ENCODE measurements at places on chromosomes 12 and 14.

DNA sequence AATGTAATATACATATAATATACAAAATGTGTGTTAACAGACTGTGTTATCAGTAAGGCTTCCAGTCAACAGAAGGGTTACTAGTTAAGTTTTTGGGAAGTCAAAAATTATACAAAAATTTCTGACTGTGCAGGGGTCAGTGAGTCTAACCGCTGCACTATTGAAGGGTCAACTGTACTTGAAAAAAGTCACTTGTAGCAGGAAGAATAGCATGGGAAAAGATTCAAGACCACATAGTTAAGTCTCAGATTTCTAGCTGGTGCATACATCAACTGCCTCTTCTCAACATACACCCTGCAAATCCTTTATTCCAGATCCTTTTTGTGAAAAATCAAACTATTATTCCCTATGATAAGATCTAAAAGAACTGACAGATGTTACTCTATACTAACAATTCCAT, 5.9 kb downstream of the EPS8 start:
- DNase-seq = no peak

GRCh38 chr12:3752096-3752709, 706 bp downstream of the CRACR2A start:
- DNase-seq = peak; percentile 81

DNA sequence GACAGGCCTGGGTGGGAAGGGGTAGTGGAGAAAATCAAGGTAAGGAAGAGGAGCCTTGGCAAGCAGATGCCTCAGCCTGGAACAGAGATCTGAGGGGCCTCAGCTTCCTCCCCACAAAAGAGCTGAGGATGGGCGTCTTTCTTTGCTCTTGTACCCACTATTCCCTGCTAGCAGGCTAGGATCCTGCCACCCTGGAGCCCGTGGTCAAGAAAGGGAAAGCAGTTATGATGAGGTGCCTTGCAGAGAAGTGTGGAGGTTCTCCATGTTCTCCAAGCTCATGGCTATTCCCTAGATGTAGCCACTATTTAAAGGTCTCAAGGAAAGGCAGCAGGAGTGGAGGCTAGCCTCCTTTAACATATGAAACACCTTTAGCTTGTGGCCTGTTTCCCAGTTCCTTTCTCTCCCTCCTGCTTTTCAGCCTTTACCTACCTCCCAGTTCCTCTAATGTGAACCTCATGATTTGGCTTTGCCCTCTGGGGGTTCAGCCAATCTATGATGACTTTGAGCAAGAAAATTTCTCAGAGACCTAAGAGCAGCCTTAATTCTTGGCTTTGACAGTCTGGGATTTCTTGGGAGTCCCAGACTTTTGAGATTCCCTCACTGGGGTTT, 1.1 kb downstream of the IKZF4 start:
- DNase-seq = no peak

GRCh38 chr14:96991226-96991625, 194.0 kb downstream of the VRK1 start:
- no peak for DNase-seq

DNA sequence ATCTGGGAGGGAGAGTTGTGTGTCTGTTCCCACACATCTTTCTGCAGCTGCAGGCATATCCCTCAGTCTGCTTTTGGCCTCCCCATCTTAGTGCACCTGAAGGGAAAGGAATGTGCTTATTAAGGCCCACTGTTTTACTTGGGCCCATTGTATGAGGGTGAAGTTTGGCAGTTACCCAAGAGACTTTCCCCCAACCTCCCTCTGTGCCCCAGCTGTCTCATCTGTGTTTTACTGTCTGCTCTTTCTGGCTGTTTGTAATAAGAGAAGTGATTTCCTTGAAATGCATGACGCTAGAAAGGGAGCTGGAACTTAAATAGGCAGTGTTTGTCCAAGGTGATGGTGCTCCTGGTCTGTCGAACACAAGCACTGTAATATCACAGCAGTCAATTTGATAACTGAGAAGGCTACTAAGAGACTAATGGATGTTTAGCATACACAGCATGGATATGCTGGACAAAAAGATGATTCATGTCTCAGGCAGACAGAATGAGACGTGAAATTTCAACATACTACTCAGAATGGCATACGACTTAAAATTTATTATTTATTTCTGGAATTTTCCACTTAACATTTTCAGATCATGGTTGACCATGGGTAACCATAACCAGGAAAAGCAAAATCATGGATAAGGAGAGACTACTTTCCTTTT, 43.6 kb downstream of the FSCB start:
- no peak for DNase-seq

DNA sequence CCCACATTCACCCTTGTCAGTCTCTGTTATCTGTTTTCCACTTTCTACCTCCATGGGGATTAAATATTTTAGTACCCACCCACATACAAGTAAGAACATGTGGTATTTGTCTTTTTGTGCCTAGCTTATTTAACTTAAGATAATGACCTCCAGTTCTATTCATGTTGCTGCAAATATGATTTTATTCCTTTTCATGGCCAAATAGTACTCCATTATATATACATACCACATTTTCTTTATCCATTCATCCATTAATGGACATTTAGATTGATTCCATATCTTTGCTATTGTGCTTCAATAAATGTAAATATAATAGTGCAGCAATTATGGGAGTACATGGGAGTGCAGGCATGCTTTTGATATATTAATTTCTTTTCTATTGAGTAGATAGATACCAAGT, 185.8 kb downstream of the RPAP3 start:
- no peak for DNase-seq

DNA sequence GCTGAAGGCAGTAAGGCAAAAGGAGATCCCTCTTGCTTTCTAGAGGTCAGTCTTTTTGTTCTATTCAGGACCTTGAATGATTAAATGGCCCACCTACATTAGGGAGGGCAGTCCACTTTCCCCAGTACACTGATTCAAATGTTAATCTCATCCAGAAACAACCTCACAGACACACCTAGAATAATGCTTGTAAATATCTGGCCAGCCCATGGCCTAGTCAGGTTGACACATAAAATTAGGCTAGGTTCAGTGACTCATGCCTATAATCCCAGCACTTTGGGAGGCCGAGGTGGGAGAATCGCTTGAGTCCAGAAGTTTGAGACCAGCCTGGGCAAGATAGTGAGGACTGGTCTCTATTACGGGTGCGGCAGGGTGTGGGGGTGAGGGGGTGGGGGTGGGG, 43.5 kb downstream of the MIPOL1 start:
- no peak for DNase-seq

- no peak for DNase-seq
Observed at GRCh38 chr12:104650541-104650940, 193.8 kb downstream of the CHST11 start.

All from activated CD4-positive, alpha-beta T cell treated with anti-CD3 and anti-CD28 coated beads, Interleukin-2, amount 10 ng/mL, durations not matched to agents 7 days and 5 days (primary cell).